ENCODE measurements at places on chromosomes 5 and 9.

GRCh38 chr5:180611140-180611850 is 20.0 kb upstream of the SCGB3A1 start:
- no peak for DNase-seq

DNA sequence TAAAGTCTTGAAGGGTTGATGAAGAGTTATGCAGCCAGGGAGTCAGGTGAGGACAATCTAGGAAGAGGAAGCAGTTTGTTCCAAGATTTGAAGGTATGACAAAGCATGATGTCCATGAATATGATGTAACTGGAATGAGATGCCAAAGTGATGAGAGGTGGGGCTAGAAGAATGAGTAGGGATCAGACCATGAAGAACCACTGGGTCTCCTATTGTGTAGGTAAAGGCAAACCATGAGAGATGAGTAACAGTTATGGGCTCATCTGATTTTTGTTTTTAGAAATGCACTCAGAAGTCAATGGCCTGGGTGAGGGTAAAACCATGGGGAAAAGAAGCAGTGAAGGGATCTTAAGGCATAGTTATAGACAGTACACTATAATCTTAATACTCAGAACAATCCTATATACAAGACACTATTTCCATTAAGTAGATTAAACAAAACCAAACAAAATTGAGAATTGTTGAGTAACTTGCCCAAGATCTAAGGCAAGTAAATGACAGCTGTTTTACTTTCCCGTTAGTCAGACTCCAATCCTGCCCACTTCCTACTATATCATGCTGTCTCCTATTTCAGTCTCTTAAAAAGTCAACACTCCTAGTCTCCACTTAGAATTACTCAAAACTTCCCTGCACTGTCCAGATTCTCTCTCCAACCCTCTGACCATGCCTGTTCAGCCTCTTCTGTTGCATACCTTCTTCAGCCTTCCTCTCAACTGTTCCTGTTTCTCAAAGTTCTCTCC is 393.8 kb upstream of the MEF2C start:
- DNase-seq = no peak

- DNase-seq = no peak
Measured at GRCh38 chr9:129875687-129876395, 40.6 kb downstream of the USP20 start.

GRCh38 chr9:16773116-16773515 is 97.4 kb downstream of the BNC2 start:
- no peak for DNase-seq

- no peak for DNase-seq
Measured at GRCh38 chr5:113230711-113231652, 203.8 kb downstream of the TSSK1B start.

GRCh38 chr5:157903117-157903450 is 44.1 kb upstream of the CLINT1 start:
- DNase-seq = no peak

DNA sequence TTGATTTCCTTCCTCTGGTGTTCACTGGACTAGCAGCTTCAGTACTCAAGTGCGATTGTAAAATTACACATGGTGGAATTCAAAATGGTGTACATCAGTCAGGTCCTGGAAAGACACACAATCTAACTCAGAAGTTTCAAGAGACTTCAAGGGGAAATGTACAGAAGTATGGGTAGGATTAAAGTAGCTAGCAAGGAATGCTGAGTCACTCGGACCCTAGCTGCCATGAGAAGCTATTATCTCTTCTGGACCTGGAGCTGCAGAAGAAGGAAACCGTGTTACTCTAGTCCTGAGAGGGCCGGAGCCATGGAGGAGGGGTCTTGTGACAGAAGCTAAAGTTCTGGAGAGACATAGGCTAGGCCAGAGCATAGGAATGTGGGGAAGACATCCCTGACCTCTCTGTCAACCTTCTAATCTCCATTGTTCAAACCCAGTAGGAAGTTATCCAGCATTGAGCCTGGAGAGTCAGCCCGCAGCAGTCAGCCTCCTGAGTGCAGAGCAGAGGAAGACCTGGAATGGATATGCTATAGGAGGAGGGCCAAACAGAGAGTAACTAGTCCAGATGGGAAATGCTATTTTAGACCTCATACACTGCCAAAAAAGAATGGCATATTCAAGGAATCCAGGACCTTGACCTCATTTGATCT is 84.3 kb downstream of the GHR start:
- no peak for DNase-seq

- DNase-seq = no peak
Measured at GRCh38 chr9:98570663-98571440, 137.9 kb downstream of the GABBR2 start.

DNA sequence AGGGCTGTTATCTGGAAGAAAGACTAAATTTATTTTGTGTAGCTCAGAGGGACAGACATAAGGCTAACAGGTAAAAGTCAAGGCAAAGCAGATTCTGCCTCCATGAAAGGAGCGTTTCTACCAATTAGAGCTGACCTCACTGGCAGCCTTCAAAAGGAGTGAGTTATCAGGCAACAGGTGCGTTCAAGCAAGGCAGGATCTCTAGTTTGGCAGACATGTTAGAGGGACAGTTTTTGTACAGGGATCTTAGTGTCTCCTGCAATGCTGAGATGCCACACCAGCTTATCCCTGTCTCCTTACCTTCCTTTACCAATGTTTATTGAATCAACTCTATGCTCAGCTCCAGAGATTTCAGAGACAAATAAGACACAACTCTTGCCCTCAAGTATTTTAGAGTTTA is 73.8 kb downstream of the NRG2 start:
- DNase-seq = no peak

DNA sequence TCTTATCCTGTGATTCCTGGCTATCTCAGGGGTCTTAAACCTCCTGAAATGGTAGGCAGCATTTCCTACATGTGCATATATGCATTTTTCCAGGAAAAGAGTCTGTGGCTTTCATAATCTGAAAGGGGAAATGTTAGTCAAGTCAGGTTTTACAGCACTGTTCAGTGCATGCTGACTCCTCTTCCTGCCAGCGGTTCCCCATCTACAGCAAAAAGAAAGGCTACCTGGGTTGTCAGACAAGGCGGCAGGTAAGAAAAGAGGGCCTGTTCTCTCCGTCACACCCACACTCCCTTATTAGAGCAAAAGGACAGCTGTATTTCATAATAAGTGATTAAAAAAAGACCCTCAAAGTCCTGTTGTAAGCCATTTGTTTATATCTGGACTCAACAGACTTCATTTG is 4.3 kb upstream of the SPATA6L start:
- DNase-seq = no peak

DNA sequence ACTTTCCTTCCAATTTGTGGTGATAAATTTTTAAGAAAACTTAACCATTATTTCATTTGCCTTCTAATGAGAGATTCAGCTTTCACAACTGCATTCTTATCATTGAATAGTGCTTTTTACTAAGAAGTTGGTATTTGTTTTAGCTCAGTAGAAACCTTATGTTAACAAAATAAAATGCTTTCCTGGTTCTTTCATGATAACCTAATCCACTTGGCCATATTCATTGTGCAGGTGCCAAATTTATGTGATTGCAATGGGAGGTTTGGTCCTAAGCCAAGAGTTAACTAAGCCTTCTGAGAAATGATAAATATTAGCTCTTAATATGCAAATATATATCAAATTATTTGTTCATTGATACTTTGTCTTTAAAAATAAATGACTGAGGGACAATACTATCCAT is 141.1 kb upstream of the TLE4 start:
- no peak for DNase-seq

- DNase-seq = no peak
Measured at GRCh38 chr9:70817311-70817710, 304.1 kb downstream of the TRPM3 start.

GRCh38 chr9:133701321-133701980 is 36.7 kb downstream of the SARDH start:
- peak; percentile 70 for DNase-seq

- no peak for DNase-seq
Measured at GRCh38 chr5:58235299-58235698, 224.6 kb downstream of the PLK2 start.

DNA sequence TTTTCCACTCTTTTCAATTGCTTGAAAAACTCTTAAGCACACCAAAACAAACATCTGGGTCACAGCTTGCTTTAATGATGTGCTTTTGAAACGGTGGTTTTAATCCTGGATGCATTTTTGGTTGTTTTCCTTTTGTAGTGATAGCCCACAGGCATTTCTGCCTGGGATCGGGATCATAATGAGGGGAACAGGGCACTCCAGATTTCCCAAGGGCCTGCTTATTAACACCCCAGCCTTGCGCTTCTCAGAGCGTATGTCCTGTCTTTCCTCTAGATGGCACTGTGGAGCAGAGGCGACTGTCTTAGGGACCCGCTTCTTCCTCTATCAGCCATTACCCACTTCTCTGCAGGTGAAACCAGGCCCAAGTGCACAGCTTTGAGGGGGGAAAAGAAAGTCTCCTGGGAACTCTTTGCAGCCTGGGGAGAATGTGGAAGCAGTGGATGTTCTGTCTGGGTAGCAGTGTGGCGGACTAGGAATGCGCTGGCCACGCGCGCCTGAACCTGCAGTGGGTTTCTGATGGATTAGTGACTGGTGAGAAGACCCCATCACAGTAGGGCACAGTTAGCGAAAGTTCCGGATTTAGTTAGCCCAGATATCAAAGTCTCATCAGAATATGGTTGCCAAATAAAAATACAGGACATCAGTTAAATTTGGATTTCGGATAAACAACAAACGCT is 190.1 kb downstream of the GNA14 start:
- DNase-seq = peak; percentile 51

DNA sequence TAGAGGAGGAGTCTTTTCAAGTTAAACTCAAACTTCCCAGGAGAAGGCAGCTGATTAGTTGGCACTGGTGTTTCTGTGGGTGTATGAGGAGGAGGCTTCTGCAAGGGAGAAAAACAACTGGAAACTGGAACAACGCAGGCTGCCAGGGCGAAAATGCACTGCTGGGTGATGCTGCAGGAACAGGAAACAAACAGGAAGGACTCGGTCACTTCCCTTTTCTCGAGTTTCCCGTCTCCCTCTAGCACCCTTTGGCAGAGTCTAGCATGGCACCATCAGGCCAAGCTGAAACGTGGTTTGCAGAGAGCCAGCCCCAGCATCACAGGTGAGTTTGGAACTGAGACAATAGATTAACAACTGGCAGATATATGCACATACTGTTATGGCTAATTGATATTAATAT is 77.5 kb upstream of the CAST start:
- DNase-seq = no peak

DNA sequence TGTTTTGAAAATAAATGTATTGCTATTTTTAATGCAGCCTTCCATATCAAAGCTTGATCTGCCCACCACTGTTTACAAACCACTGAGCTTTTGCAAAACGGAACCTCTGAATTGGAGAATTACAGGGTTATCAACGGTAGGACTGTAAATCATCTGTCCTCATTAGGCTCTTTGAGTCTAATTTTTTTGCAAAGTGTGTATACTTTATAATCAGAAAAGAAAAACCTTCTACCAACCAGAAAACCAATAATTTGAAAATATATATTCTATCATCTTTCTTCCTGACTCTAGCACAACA is 6.8 kb upstream of the SLC2A8 start:
- no peak for DNase-seq

DNA sequence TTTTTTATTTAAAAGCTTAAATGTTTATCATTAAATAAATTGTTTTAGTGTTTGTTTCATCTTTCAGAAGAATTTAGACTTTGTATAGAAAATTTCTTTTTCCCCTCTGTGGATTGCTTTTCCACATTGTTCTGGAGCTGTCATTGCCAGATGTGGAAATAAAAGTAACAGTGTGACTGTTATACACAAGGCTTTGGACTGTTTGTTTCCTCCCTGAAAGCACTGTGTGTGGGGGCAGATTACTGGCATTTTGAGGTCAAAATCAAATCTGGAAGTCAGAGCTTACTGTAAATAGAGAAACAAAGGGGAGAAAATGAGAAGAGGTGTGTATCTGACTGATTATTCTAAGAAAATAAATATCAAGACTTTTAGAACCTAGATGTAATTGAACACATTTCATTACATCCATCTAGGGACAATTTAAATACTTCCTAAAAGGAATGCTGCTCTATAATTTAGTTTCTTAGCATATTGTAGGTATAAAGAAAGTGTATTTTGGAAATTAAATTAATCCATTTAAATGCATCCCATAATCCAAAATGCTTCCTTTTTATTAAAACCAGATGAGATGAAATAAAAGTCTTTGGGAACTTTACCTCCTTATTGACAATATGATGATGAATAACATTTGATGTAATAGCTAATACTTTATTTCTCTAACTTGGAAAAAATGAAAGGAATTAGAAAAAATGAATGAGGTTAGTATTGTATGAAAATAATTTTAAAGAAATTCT is 51.9 kb downstream of the ERCC6L2 start:
- no peak for DNase-seq

DNA sequence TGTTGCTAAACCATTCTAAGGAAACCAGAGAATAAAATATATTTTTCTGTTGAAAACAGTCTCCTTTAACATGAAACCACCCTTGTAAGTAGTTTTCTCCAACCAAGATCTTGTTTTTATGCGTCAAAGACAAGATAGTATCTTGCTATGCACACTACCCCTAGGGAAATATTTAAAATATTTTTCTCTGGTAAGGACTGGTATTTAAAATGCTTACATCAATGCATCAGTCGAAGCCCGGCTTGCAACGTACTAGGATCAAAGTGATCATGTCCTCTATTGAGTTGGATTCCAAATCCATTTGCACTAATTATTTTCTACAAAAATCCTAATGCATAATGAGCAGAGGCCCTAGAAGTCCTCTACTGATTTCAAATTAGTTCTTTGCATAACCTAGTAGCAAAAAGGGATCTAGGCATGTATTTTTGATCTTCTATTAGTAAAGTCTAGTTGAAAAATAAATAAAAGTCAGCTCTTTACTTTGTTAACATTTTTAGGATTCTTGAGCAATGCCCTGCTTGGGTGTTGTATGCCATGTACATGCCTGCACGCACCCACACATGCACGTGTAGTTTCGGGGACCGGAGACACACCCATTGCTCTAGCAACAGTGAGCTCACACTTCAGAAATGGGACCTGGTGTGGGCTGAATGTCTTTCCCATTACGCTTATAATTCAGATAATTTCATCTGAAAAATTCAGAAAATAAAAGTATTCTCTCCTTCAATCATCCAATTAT is 165.0 kb upstream of the GPR151 start:
- DNase-seq = no peak

- DNase-seq = no peak
Measured at GRCh38 chr5:109819878-109820277, 130.2 kb downstream of the MAN2A1 start.

- no peak for DNase-seq
Measured at GRCh38 chr9:114174876-114175771, 19.8 kb downstream of the COL27A1 start.

- no peak for DNase-seq
Measured at GRCh38 chr9:16333691-16334090, 536.8 kb downstream of the BNC2 start.

DNA sequence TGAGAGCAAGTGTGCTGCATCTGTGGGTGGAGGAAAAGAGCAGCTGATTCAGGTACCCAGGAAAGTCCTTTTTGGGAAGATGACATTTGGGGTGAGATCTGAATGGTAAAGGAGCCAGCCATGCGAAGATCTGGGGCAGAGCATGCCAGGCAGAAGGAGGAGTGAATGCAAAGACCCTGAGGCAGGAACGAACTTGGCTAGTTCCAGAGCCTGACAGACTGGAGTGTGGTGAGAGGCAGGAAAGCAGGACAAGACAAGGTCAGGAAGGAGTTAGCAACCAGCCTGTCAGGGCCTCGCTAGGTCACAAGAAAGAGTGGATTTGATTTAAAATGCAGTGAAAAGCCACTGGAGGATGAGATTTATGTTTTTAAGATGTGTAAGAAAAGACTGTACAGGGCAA is 28.2 kb downstream of the RGS7BP start:
- no peak for DNase-seq
